Fibroblast of skin of abdomen (primary cell): ENCODE measurements at places on chromosomes 11 and 22.

GRCh38 chr11:68480852-68481510, 20.4 kb downstream of the PPP6R3 start:
- no peak for DNase-seq

DNA sequence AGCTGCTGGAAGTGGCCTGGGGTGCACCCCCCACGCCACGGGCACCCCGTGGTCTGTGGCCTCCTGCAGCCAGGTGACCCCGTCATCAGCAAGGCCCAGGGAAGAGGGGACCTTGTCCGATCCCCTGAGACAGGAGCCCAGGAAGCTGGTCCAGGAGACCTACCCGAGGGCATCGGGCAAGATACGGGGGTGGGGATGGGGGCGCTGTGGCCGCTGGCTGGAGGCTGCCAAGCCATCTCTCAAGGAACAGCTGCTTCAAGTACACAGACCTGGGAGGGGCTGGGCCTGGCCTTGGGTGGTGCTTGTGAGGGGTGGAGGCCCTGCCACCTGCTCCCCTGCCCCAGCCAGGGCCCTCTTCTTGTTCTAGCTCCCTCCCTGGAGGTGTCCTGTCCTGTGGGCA, 1272.1 kb downstream of the BRD1 start:
- no peak for DNase-seq

GRCh38 chr22:25840167-25840566, 98.2 kb downstream of the MYO18B start:
- no peak for DNase-seq

DNA sequence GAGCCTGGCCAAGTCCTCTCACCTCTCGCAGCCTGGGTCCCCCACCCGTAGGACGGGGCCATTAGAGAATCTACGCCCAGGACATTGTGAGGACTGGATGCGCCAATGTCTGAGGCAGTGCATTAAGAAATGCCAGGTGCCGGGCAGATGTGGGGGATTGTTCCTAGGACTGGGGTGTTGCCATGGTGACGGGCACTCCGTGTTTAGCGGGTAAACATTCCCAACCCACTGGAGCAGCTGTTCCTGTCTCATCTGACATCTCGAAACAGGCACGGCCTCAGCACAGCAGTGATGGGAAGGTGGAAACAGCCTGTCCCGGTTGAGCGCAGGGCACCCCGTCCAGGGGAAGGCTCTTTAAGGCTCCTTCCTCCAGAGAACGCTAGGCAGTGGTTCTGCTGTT, 99.6 kb upstream of the RTL6 start:
- peak; percentile 24 for DNase-seq

DNA sequence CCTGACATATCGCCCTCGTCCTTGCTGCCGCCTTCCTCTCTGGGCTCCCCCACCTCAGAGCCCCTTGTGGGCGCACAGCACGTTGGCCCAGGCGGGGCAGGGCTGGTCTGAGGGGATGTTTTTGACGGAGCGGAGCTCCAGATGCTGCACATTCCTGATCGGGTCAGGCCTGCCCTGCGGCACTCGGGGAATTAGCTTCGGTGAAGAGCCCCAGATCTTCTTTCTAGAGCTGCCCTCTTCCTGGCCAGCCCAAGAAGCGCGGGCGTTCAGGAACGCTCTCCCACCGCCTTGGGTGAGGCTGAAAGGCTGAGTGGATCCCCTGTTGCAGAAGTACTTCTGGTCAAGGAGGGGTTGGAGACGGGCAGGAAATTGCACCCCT, 12.1 kb downstream of the YPEL4 start:
- DNase-seq: peak; percentile 48

- DNase-seq: no peak
Observed at GRCh38 chr11:119157063-119157462, 8.2 kb downstream of the ABCG4 start.

- DNase-seq: no peak
Observed at GRCh38 chr11:66359662-66360087, 11.9 kb downstream of the SLC29A2 start.

- DNase-seq: no peak
Observed at GRCh38 chr11:73401217-73401923, 25.2 kb downstream of the RELT start.

DNA sequence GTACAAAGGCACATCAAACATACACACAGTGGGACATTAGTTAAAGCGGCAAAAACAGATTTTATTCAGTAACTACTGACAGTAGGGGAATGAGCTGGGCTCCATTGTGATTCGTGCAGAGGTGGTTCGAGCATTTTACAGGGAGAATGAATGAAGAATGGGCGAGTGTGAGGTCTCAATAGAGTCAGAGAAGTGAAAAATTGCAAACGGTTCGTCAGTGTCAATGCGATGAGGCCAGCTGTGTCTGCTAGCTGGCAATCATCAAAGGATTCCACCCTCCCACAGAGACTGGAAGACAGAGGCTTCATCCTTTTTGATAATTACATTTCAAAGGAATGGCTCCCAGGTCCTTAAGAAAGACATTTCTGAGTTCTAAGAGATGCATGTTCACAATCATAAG, 17.4 kb downstream of the OR4D9 start:
- DNase-seq: no peak

DNA sequence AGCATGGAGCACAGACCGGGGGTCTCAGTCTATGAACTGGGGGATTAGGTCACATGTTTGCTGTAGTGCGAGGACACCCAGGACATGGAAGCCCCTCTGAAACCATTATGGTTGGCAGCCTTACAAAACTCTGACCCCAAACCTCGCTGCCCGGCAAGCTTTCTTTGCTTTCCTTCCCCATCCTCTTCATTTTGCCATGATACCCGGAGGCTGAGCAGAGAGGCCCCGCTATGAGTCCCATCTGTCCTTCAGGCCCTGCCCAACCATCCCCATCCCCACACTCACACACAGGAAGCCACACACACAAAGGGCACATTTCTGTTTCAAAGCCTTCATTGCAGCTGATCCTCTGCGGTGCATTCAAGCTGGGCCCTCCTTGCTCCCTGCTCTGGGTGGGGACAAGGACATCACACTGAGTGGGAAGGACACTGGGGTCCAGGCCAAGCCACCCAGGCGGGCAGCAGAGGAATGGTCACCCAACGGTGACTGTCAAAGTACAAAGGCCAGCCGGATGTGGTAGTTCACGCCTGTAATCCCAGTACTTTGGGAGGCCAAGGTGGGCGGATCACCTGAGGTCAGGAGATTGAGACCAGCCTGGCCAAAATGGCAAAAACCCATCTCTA, 176.5 kb downstream of the CTTN start:
- no peak for DNase-seq

- no peak for DNase-seq
Observed at GRCh38 chr11:81211050-81211449, 1522.6 kb downstream of the FAM181B start.

- DNase-seq: no peak
Observed at GRCh38 chr11:25980091-25980490, 351.8 kb upstream of the ANO3 start.

DNA sequence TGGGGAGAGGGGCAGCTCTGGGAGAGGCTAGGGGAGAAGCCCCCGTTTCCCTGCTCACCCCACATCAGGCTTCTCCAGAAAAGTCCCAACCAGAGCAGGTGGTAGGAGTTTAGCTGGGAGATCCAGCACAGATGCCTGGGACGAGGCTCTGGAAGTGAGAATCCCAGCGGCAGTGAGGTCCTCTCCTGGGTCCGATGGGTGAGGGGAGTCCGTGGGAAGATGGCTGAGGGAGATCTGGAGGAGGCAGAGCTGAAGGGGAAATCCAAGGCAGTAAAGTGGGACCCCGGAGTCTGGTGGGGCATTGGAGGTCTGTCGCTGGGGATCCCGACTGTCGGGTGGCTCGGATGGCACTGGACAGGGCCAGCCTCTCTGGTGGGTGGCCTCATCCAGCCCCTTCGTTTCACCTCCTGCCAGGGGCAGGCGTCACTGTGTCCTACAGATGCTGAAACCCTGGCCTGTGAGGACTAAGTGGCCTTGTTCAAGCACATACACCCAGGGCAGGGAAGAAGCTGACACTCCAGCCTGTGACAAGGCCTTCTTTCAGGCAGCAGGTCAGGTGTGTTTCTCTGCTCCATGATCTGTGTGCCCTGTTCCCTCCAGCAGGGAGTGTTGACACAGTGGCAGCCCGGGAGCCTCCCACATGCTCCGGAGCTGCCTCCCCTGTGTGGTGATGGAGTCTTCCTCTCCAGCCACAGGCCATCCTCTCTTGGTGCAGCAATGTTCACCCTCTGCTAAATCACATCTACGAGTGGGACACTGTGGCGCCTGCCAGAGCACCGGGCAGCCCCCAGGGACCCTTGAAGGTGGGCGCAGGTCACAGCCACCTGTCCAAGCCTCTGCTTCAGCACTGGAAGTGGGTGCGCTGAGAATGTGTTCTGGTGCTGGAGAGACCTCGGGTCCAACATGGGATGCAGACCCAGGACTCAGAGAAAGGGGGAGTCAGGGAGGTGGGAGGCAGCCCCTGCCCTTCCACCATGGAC, 850.8 kb downstream of the BRD1 start:
- DNase-seq: no peak

- no peak for DNase-seq
Observed at GRCh38 chr11:67352546-67353316, 615 bp downstream of the POLD4 start.

DNA sequence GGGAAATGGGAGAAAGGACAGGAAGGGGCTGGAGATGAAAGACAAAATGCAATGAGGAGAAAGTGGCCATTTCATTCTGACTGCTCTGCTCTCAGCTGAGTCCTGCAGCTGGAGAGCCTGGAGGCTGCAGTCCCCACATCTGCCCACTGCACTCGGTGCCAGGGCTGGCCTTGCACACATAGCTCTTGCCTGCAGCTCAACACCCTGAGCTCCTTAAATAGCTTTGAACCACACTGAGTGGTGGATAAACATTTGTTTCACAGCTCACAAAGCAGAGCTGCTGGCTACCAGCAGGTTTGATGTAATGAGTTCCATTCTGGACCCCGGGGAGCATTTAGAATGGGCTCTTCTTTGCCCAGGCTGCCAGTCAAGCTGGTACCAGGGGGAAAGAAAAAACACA, 426.1 kb upstream of the CADM1 start:
- DNase-seq: no peak

DNA sequence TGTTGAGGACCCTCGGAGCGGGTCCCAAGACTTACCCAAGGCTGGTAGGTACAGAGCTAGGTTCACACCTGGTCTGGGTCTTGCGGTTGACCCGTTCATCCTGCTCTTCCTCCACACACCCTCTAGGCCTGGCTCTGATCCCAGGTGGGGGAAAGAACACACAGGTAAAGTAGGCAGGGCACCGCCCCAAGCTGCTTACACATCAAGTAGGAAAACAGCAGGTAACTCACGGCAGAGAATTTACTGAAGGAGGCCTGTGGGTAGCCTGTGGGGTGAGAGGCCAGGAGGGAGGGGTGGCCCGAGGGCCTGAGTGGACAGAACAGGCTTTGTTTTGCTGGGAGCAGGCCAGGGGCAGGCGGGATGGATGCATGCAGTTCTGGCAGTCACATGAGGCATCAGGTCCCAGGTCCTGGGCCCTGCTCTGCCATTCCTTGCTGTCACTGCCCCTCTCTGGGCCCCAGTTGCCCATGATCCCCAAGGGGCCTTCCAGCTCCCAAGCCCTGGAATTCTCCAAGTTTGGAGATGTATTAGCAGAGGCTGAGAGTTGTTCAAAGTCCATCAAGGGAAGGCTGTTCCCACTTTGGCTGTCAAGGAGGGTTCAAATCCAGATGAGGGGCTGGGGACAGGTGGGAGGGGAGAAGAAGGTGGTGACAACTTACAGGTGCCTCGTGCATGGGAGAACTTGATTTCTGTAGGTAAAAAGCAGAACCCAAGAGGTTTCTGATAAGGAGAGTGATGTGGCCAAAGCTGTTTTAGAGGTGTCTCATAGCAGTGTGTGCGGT, 5.7 kb downstream of the TSKU start:
- no peak for DNase-seq

DNA sequence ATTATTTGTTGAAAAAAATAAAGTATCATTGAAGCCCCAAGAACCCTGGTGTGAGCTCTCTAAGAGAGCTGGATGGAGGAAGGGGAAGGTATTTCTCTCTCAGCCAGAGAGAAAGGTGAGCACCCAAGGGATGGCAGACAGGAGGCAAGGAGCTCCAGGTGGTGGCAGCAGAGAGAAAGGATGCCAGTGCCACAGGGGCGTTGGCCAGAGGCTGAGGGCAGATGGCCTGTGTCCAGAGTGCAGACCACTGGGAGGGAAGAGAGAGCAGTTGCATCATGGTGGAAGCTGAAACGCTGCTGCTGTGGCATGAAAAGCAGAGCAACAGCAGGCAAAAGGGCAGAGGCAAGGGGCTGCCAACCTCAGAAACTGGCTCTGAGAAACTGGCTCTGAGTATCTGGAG, 8.5 kb downstream of the SPON1 start:
- DNase-seq: peak; percentile 10

DNA sequence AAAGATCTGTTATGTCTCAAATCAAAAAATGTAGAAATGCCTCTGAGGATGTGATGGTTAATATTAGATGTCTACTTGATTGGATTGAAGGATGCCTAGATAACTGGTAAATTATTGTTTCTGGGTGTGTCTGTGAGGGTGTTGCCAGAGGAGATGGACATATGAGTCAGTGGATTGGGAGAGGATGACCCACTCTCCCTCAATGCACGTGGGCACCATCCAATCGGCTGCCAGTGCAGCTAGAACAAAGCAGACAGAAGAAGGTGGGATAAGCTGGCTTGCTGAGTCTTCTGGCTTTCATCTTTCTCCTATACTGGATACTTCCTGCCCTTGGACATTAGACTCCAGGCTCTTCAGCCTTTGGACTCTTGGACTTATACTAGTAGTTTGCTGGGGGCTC, 430.3 kb downstream of the SOX6 start:
- DNase-seq: no peak

GRCh38 chr22:36197065-36197440, 4.6 kb downstream of the APOL4 start:
- peak; percentile 87 for DNase-seq
